Left ventricle myocardium superior (tissue), 1 donor: ENCODE measurements at places on chromosomes 11 and 22. TPM values are rescaled to one million over a fixed set of nuclear protein-coding genes. Genes with fewer than 3 reads are reported as not detected.
A peak's percentile ranks its signal among the peaks of the same experiment; 100 is the strongest.

DNA sequence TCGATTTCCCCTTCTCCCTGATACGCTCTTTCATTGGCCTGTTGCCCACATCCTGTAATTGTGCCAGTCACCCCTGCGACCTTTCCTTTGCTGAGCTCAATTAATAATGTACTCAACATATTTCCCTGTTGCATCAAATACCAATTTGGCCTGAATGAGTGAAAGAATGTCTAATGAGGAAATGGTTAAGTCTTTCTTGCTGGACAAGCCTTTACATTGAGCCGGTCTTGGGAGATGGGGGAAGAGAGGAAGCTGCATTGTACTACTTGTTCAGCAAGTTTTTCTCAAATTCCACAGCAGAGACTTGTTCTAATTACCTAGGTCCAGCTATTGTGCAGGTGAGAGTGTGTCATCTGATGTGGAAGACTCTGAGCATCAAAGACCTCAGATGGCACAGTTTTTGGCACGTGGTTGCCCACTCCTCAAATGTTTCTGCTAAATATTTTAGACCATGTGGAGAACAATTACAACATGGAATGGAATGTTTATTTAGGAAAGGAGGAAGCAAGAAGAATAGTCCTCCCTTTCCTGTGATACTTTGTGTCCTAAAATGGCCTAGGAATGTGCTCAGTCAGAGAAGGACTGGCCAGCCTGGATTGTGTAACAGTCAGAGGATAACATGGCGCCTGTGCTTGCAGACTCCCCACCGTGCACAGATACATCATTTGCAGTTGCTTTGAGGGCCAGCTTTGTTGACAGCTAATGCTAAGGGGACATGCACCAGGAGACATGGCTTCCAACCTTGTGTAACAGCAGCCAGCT is 129.5 kb upstream of the E2F8 start:
- peak; percentile 44 for DNase-seq

DNA sequence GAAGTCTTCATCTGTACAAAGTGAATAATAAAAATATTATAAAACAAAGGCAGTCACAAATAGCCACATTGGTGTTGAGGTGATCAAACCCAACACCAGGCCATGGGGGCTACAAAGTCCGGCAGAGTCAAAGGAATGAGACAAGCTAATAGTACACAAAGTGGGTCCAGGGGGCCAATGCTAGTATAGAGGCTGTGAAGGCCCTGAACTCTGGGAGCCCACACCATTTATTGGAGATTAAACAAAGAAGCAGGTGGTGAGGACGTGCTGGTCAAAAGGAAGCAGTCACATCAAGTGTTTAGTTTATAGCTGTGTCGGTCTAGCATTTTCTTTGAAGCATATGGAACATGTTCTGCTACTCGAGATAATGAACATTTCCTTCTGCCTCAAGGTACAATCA is 58.6 kb upstream of the CCT8L2 start:
- DNase-seq: no peak

Gene TRAF6
- 11.6 TPM for total RNA-seq

Gene LRP5
- total RNA-seq: 64.8 TPM

Gene SCGB1D2
- 4.0 TPM for total RNA-seq
